ENCODE measurements at places on chromosomes 2 and 18. TPM values are rescaled to one million over a fixed set of nuclear protein-coding genes. Genes with fewer than 3 reads are reported as not detected.
A peak's percentile ranks its signal among the peaks of the same experiment; 100 is the strongest.

Gene ERMN
- 18.0 TPM for total RNA-seq

Gene MC2R
- not detected for total RNA-seq

Gene RUFY4
- 0.78 TPM for total RNA-seq

Gene FOXI3
- total RNA-seq, result not detected

Gene IL18R1
- 7.6 TPM for total RNA-seq

Gene TMEM198
- total RNA-seq, result 0.91 TPM

- no peak for DNase-seq
- no peaks in the 10 kb centered on the region for H3K4me1 ChIP-seq
- no peaks in the 10 kb centered on the region for H3K27me3 ChIP-seq
- no peaks in the 10 kb centered on the region for H3K36me3 ChIP-seq
- H3K27ac ChIP-seq, result no peak overlapping the region
- no peak overlapping the region for H3K4me3 ChIP-seq
Observed at GRCh38 chr18:980586-980985, 75.9 kb downstream of the ADCYAP1 start.

GRCh38 chr2:180001726-180002125, 5.4 kb downstream of the CWC22 start:
- DNase-seq, result no peak
- no peak overlapping the region for H3K27ac ChIP-seq
- H3K4me3 ChIP-seq, result no peak overlapping the region

DNA sequence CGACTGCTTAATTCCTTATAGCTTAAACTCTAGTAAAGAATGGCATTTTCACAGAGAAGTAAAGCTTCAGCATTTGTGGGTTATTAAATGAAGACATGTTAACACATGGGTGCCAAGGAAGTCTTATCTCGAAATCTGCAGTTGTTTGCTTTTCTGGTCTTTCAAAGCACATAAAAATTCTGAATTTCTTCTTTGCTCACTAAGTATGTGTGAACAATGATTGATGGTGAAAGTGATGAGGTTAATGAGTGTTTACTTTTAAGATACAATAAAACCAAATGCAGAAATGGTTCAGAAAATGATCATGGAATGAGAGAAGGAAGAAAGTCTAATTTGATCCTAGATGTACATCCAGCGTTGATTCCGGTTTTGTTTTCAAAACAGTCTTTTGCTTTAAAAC, 234.6 kb upstream of the RAB12 start:
- H3K27me3 ChIP-seq, result no peaks in the 10 kb centered on the region
- H3K27ac ChIP-seq, result no peak overlapping the region
- DNase-seq, result no peak
- no peaks in the 10 kb centered on the region for H3K36me3 ChIP-seq

DNA sequence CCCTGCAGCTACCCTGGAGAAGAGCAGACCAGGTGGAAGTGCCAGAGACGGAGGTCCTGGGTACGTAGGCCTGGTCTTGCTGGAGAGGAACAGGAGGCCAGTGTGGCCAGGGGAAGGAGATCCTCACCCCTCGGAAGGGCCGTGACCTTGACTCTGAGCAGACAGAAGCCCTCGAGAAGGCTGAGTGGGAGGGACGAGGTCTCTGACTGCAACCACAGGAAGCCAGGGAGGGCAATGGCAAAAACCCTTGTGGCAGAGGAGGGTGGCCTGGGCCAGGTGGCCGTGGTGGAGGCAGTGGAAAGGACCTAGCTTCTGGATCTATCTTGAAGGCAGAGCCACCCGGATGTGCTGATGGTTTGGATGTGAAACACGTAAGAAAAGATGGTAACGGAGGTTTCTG, 28.1 kb downstream of the THAP4 start:
- peak overlapping the region; percentile 13 for H3K27ac ChIP-seq
- no peaks in the 10 kb centered on the region for H3K27me3 ChIP-seq

DNA sequence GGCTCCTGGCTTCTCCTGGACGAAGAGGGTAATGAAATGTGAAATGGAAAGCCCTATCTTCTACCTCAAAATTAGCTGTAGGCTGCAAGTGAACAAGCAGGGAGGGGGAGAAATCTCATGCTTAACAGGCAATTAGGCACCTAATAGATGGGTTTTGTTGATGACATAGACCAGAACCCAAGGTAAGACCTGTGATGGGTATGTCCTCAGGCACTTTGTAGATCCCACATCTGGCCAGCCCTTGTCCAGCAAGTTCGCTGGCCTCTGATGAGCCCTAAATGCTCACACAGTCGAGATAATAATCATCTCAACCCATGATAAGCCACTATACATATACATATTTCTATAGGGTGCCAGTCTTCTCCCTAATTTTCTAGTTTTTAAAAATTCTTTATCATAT, 82.6 kb downstream of the MARCO start:
- H3K27me3 ChIP-seq, result peaks cover 2% of the 10 kb centered on the region
- H3K36me3 ChIP-seq, result no peaks in the 10 kb centered on the region
- no peak for DNase-seq

GRCh38 chr2:130744287-130745117, 10.8 kb upstream of the AMER3 start:
- H3K27me3 ChIP-seq, result peaks cover 4% of the 10 kb centered on the region
- no peaks in the 10 kb centered on the region for H3K4me1 ChIP-seq
- no peak overlapping the region for H3K4me3 ChIP-seq

GRCh38 chr18:79739440-79739778, 58.3 kb upstream of the KCNG2 start:
- H3K4me1 ChIP-seq, result no peaks in the 10 kb centered on the region
- H3K27ac ChIP-seq, result no peak overlapping the region
- H3K36me3 ChIP-seq, result peaks cover 75% of the 10 kb centered on the region
- H3K4me3 ChIP-seq, result no peak overlapping the region
- DNase-seq, result no peak
- H3K27me3 ChIP-seq, result no peaks in the 10 kb centered on the region

GRCh38 chr2:31886700-31887099, 124.1 kb downstream of the MEMO1 start:
- no peaks in the 10 kb centered on the region for H3K27me3 ChIP-seq
- no peaks in the 10 kb centered on the region for H3K4me1 ChIP-seq
- peaks cover 20% of the 10 kb centered on the region for H3K36me3 ChIP-seq

GRCh38 chr18:4352746-4353551, 102.2 kb downstream of the DLGAP1 start:
- H3K27me3 ChIP-seq, result no peaks in the 10 kb centered on the region
- no peaks in the 10 kb centered on the region for H3K4me1 ChIP-seq
- no peak overlapping the region for H3K27ac ChIP-seq
- H3K4me3 ChIP-seq, result no peak overlapping the region
- H3K36me3 ChIP-seq, result no peaks in the 10 kb centered on the region

- H3K27ac ChIP-seq, result no peak overlapping the region
- no peak overlapping the region for H3K4me3 ChIP-seq
- DNase-seq, result no peak
Observed at GRCh38 chr18:73948497-73948896, 199.1 kb downstream of the FBXO15 start.

GRCh38 chr2:234911271-234911670, 40.5 kb upstream of the SH3BP4 start:
- H3K27me3 ChIP-seq, result peaks cover 2% of the 10 kb centered on the region
- no peak overlapping the region for H3K4me3 ChIP-seq
- no peaks in the 10 kb centered on the region for H3K4me1 ChIP-seq
- no peak for DNase-seq
- H3K36me3 ChIP-seq, result no peaks in the 10 kb centered on the region
